Thymus (tissue), 14 donors: ENCODE measurements at places on chromosomes 1 and 21. TPM values are rescaled to one million over a fixed set of nuclear protein-coding genes. Genes with fewer than 3 reads are reported as not detected.
A peak's percentile ranks its signal among the peaks of the same experiment; 100 is the strongest.

- H3K36me3 ChIP-seq = no peaks in the 10 kb centered on the region
- no peak overlapping the region for H3K27ac ChIP-seq
- no peak overlapping the region for H3K4me3 ChIP-seq
- no peaks in the 10 kb centered on the region for H3K4me1 ChIP-seq
- no peaks in the 10 kb centered on the region for H3K27me3 ChIP-seq
- DNase-seq = no peak
These were observed 8.4 kb upstream of the DDAH1 start for GRCh38 chr1:85473390-85473789.

DNA sequence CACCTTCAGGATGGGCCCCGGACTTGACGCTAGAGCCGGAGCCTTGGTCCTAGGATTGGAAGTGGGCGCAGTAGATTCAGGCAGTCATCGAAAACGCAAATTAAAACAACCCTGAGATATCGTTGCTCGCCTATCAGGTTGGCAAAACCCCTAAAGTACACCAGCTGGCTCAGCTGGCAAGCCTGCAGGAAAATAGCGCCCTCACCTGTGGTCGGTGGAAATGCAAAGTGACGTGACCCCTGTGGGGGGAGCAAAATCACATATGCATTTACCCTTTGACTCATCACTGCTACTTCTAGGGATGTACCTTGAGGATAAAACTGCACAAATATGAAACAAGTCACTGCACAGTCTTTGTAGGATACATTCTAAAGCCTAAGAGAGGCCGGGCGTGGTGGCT, 170.3 kb upstream of the TMEM51 start:
- no peak for DNase-seq
- peaks cover 4% of the 10 kb centered on the region for H3K4me1 ChIP-seq
- no peaks in the 10 kb centered on the region for H3K36me3 ChIP-seq
- no peaks in the 10 kb centered on the region for H3K27me3 ChIP-seq
- no peak overlapping the region for H3K27ac ChIP-seq

Gene ANXA9
- 0.14 TPM for total RNA-seq

Gene MYOG
- total RNA-seq = 7.8 TPM

Gene TPM3
- 315 TPM for total RNA-seq

DNA sequence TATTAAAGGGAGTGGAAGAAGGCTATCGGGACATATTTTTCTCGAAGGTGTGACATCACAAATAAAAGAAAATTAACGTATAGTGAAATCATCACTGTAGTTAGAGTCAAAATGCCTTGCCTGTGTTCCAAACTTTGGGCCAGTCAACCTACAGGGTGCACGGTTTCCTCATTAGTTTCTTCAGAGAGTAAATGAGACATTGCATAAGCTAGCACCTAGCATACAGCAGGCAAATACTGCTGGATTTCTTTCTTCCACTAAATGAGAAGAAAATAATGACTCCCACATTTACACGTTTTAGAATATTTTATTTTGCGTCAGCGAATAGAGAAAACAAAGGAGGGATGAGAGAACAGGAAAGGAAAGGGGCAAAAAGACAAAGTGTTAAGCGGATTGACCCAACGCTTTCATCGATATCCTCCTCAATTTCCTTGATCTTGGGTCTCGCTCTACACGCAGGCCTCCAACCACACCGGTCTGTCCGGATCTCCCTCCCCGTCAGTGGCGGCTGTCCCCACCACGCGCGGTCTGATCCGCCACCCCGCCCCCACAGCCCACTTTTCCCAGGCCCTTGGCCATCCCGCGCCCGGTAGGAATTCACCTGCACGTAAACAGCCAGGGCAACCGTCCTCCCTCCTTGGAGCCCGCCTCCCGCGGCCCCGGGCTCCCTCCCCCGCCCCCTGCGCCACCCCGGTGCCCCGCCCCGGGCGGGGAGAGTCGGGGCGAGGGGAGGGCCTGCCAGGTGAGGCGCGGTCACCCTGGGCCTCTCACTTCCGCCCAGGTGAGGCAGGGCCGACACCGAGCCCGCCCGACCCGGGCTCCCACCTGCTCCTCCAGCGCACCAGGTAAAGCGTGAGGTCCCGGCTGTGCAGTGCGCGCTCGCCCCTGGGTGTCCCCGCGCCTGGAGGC, at the start of gene PATJ:
TSS of gene PATJ (plus strand) at position 770 of the 909 bp plus-strand sequence. CDS start 20,413 bp downstream, outside the sequence.
- peak within 1 kb of the TSS; percentile 61 for H3K27ac ChIP-seq
- no peak for DNase-seq
- H3K36me3 ChIP-seq = no peaks in the 10 kb centered on the region
- peaks cover 11% of the 10 kb centered on the region for H3K27me3 ChIP-seq
- peaks cover 3% of the 10 kb centered on the region for H3K4me1 ChIP-seq

Gene NDC1
- total RNA-seq = 22.1 TPM

- H3K27ac ChIP-seq = no peak overlapping the region
- no peaks in the 10 kb centered on the region for H3K4me1 ChIP-seq
- H3K4me3 ChIP-seq = no peak overlapping the region
- no peaks in the 10 kb centered on the region for H3K36me3 ChIP-seq
- DNase-seq = no peak
These were observed 280.1 kb upstream of the ST6GALNAC5 start for GRCh38 chr1:76587212-76587611.

Gene EXO5
- total RNA-seq = 12.2 TPM

DNA sequence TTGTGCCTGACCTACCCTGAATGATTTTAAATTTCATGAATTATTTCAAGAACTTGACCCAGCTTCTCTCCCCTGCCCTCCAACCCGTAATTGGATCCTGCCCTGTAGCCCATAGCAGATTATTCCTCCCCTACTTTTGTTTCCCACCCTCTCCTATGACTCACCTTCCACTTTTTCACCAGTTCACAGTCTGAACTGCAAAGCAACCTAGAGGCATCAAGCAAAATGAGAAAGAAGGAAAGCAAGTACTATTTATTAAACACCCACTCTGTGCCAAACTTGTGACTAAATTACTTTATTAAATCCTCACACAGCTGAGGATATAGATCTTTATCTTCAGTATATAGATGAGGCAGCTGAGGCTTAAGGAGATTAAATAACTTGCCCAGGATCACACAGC, 20.7 kb upstream of the IKBKE start:
- no peak overlapping the region for H3K4me3 ChIP-seq
- H3K27ac ChIP-seq = no peak overlapping the region
- H3K4me1 ChIP-seq = no peaks in the 10 kb centered on the region
- H3K36me3 ChIP-seq = peaks cover 35% of the 10 kb centered on the region
- no peak for DNase-seq

GRCh38 chr1:96882096-96882495, 160.5 kb downstream of the PTBP2 start:
- H3K27ac ChIP-seq = no peak overlapping the region
- no peaks in the 10 kb centered on the region for H3K27me3 ChIP-seq
- DNase-seq = no peak

- H3K4me3 ChIP-seq = no peak overlapping the region
- no peak overlapping the region for H3K27ac ChIP-seq
- H3K4me1 ChIP-seq = no peaks in the 10 kb centered on the region
- no peak for DNase-seq
These were observed 10.1 kb downstream of the ZBTB8B start for GRCh38 chr1:32474954-32475353.

GRCh38 chr1:7704214-7705047, 66.7 kb upstream of the VAMP3 start:
- DNase-seq = peak; percentile 9
- H3K36me3 ChIP-seq = no peaks in the 10 kb centered on the region
- no peaks in the 10 kb centered on the region for H3K4me1 ChIP-seq
- peaks cover 67% of the 10 kb centered on the region for H3K27me3 ChIP-seq

GRCh38 chr1:232404981-232405731, 224.8 kb downstream of the SIPA1L2 start:
- no peak for DNase-seq
- H3K4me3 ChIP-seq = no peak overlapping the region
- H3K4me1 ChIP-seq = no peaks in the 10 kb centered on the region
- H3K27ac ChIP-seq = no peak overlapping the region
- H3K36me3 ChIP-seq = no peaks in the 10 kb centered on the region

Gene MROH9
- 0.05 TPM for total RNA-seq

- no peak overlapping the region for H3K27ac ChIP-seq
- H3K36me3 ChIP-seq = no peaks in the 10 kb centered on the region
- H3K4me1 ChIP-seq = no peaks in the 10 kb centered on the region
- no peak for DNase-seq
These were observed 22.7 kb upstream of the LCE5A start for GRCh38 chr1:152487871-152488270.

GRCh38 chr1:46490406-46490655, 695 bp downstream of the DMBX1 start:
- no peak overlapping the region for H3K27ac ChIP-seq
- DNase-seq = no peak
- H3K4me3 ChIP-seq = no peak overlapping the region
- no peaks in the 10 kb centered on the region for H3K36me3 ChIP-seq
- peaks cover 94% of the 10 kb centered on the region for H3K27me3 ChIP-seq

Gene TMOD4
- total RNA-seq = 0.38 TPM

GRCh38 chr1:206060844-206061243, 7.9 kb downstream of the RHEX start:
- H3K36me3 ChIP-seq = no peaks in the 10 kb centered on the region
- no peaks in the 10 kb centered on the region for H3K4me1 ChIP-seq
- DNase-seq = no peak
- H3K27ac ChIP-seq = no peak overlapping the region
- H3K27me3 ChIP-seq = no peaks in the 10 kb centered on the region

- H3K27me3 ChIP-seq = peaks cover 61% of the 10 kb centered on the region
- peaks cover 4% of the 10 kb centered on the region for H3K4me1 ChIP-seq
- H3K36me3 ChIP-seq = no peaks in the 10 kb centered on the region
These were observed 1.6 kb upstream of the KCND3 start for GRCh38 chr1:111990878-111991718.

Gene IBA57
- total RNA-seq = 4.2 TPM

- peaks cover 4% of the 10 kb centered on the region for H3K27me3 ChIP-seq
- no peak overlapping the region for H3K4me3 ChIP-seq
- H3K27ac ChIP-seq = no peak overlapping the region
- DNase-seq = no peak
- H3K36me3 ChIP-seq = no peaks in the 10 kb centered on the region
These were observed 61.1 kb downstream of the SIK1 start for GRCh38 chr21:43365611-43366426.

DNA sequence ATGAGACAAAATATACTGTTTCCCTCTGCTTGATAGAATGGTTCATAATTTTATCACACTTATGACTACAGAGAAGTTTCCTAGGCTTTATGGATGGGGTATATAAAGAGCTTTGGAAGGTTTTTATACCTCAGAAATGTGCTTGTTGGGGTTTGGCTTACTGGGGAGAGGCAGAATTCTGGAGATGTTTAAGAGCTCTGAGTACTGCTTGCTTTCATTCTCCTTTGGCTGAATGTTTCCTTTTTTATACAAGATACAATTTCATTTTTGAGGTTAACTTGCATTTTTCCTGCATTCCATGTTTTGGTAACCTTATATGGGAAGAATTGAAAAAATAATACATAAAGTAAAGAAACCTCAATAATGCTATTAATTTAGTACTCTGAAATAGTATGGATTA, 157.7 kb upstream of the COL11A1 start:
- H3K4me3 ChIP-seq = no peak overlapping the region
- DNase-seq = no peak
- no peaks in the 10 kb centered on the region for H3K36me3 ChIP-seq
- no peaks in the 10 kb centered on the region for H3K27me3 ChIP-seq

DNA sequence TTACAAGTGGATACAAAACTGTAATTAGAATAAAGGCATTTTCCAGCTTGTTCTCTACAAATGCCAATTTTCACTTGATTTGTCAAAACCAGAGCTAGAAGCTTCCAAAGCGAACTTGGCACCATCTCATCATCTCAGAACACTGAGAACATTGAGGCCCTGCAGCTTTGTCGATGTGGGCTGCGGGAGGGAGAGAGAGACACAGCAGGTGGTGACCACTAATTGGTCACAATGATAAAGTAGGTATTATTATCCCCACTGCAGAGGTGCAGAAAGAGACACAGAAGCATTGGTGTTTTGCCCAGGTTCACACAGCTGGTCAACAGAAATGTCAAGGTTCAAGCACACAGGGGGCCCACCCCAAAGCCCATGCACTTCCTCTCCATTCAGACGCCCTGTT, 72.2 kb upstream of the KRTAP19-8 start:
- H3K36me3 ChIP-seq = no peaks in the 10 kb centered on the region
- no peaks in the 10 kb centered on the region for H3K4me1 ChIP-seq
- no peak for DNase-seq
- no peak overlapping the region for H3K27ac ChIP-seq
- no peak overlapping the region for H3K4me3 ChIP-seq

DNA sequence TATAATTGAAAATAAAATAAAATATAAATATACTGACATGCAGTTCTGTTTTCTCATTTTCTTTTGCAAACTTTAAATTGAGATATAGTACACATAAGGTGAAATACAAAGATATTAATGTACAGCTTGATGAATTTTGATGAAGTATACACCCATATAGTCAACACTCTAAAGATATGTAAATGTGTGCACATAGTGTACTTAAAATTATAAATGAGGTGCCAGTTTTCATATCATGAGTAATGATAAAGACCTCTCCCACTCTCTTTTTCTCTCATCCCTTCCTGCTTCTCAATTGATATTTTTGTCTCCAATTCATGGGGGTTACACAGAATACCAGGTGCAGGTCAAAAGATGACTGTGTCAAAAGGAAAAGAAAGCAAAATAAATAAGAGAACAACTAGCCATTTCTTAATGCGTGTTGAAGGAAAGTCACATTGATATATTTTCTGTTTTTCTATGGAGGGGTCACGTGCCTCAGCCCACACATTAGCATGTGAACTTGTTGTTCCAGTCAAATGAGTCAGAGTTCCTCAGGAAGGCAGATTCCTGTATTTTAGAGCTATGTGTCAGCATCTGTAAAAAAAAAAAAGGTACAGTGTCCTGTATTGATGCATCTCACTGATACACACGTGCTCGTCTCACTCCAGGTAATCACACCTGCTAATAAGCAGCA, 64.3 kb upstream of the HOOK1 start:
- no peak for DNase-seq
- no peaks in the 10 kb centered on the region for H3K36me3 ChIP-seq
- no peak overlapping the region for H3K4me3 ChIP-seq
- no peaks in the 10 kb centered on the region for H3K27me3 ChIP-seq
- H3K4me1 ChIP-seq = no peaks in the 10 kb centered on the region

- peaks cover 36% of the 10 kb centered on the region for H3K27me3 ChIP-seq
- no peak overlapping the region for H3K4me3 ChIP-seq
- no peak overlapping the region for H3K27ac ChIP-seq
- DNase-seq = no peak
- H3K36me3 ChIP-seq = no peaks in the 10 kb centered on the region
- peaks cover 11% of the 10 kb centered on the region for H3K4me1 ChIP-seq
These were observed 4.1 kb downstream of the ETNK2 start for GRCh38 chr1:204147406-204148383.

- no peaks in the 10 kb centered on the region for H3K36me3 ChIP-seq
- no peak overlapping the region for H3K27ac ChIP-seq
- H3K27me3 ChIP-seq = peaks cover 2% of the 10 kb centered on the region
These were observed 26.8 kb upstream of the CRNN start for GRCh38 chr1:152440635-152441471.

Gene SELE
- total RNA-seq = 2.8 TPM

Gene TSACC
- 0.71 TPM for total RNA-seq

Gene MIXL1
- 0.09 TPM for total RNA-seq
